ENCODE measurements at places on chromosomes 7 and 10.

- DNase-seq, result no peak
These were observed 170.5 kb upstream of the EEPD1 start for GRCh38 chr7:35982600-35982999.

DNA sequence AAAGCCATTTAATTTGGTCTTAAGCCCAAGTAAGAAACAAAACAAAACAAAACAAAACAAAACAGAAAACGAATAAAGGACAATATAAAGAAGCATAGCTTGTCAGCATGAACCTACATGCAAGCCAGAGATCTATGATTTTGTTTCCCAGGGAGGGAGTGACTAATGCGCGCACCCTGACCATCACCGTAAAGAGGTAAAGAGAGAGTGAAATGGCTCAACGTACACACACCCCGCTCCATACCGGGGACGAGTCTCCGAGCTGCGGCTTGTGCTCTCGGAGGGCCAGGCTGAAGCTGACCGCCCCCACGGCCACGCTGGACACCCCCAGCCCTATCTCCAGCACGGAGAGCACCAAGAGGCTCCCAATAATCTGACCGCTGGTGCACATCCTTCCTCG is 1.1 kb downstream of the TMEM196 start:
- DNase-seq, result no peak

- no peak for DNase-seq
These were observed 170.1 kb downstream of the RTKN2 start for GRCh38 chr10:62098278-62099121.

DNA sequence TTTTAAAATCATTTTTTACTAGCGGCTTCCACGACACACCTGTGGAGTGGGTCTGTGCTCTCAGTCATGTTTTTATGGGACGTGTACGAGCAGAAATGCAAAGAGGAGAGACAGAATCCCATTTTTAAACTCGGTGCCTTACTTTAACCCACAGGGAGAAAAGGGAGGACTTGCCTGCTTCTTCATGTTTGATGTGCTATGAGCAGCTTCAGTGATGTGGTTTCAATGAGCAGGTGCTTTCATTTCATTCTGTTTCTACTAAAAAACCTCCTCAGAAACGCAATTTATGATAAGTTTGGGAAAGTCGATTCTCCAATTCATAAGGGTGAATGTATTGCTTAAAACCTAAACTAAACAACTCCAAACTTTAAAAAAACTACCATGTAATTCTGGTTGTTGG is 537.2 kb downstream of the GATA3 start:
- DNase-seq, result no peak

GRCh38 chr10:59505926-59506325 is 143.6 kb upstream of the FAM13C start:
- DNase-seq, result no peak
